Activated T-helper 1 cell treated with anti-CD3 and anti-CD28 coated beads, Interleukin-12 subunit alpha, Interleukin-12 subunit beta, Interleukin-2, Interleukin-4 antibody, amounts not matched to agents 30 ng/mL and 10 ng/mL and 1 ng/mL, durations not matched to agents 14 hours and 24 hours and 36 hours (primary cell): ENCODE measurements at places on chromosomes 11 and 22. TPM values are rescaled to one million over a fixed set of nuclear protein-coding genes. Genes with fewer than 3 reads are reported as not detected.

Gene CNIH2
- 1.7 and 1.8 TPM in 2 replicates for total RNA-seq

DNA sequence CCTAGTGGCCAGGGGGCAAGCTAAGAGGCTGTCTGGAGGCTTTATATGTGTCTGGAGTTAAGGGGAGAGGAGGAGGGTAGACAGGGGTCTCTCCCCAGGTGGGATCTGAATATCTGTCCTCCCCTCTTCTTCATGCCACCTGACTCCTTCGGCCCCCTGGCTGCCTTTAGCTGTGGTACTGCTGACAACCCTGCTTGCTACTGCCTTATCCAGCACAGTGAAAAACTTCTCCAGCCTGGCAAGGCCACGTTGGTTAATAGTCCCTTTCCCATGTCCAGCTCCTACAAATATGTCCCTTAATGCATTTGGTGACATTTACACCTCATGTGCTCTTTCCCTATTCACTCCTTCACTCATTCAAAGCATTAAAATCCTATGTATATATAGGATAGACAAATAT, 42.4 kb upstream of the NNMT start:
- DNase-seq, result no peak

DNA sequence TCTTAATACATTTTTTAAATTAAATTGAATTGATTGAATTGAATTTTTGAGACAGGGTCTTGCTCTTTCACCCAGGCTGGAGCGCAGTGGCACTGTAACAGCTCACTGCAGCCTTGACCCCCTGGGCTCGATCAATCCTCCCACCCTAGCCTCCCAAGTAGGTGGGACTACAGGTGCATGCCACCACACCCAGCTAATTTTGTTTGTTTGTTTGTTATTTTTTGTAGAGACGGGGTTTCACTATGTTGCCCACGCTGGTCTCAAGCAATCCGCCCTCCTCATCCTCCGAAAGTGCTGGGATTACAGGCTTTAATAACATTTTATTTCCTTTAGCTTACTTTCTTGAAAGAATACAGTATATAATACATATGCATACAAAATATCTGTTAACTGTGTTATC, 226.9 kb downstream of the BUD13 start:
- DNase-seq, result no peak

Gene STT3A
- total RNA-seq, result 164 and 171 TPM in 2 replicates

- DNase-seq, result no peak
Measured at GRCh38 chr11:74018331-74019005, 9.6 kb upstream of the UCP3 start.

GRCh38 chr22:23067023-23067650, 3.2 kb upstream of the GNAZ start:
- no peak for DNase-seq

Gene DDX10
- 68.4 and 68.8 TPM in 2 replicates for total RNA-seq

GRCh38 chr11:102001657-102002338, 45.4 kb upstream of the CFAP300 start:
- no peak for DNase-seq

Gene TMEM86A
- total RNA-seq, result 0.52 and 0.93 TPM in 2 replicates

DNA sequence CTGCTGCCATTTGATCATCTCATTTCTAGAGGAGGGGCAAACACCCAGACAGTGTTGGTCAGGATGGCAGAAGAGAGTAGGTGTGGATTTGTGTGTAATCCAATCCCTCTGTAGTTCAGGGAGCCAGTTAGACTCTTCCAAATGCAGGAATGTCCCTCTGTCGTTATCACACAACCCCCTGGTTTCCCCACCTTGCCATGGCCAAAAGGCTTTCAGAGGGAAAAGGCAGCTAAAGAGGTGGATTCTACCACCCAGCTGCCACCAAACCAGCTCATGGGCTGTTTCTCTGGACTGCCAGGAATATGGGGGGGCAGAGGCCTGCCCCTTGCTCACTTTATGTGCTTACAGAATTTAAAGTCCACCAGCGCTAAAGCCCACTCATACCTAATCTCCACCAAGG, 18.1 kb downstream of the TSKU start:
- no peak for DNase-seq

DNA sequence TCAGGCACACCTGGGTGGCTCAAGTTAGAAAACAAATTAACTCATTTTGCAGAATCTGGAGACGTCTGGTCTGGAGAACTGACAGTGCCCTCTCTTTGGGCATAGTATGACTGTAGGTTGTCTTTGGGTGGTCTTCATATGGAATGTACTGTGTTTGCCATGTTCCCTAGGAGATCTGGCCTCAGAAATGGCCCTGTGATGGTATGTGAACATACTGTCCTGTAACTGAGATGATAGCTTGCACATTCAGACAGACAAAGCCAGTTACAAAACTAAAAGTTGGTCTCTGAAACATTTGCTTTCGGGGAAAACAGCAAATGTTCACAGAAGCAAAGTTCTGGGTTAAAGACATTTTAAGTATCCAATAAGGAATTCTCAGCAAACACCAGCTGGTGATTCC, 29.7 kb downstream of the CD44 start:
- no peak for DNase-seq

GRCh38 chr11:128717516-128717915, 23.6 kb downstream of the FLI1 start:
- no peak for DNase-seq

DNA sequence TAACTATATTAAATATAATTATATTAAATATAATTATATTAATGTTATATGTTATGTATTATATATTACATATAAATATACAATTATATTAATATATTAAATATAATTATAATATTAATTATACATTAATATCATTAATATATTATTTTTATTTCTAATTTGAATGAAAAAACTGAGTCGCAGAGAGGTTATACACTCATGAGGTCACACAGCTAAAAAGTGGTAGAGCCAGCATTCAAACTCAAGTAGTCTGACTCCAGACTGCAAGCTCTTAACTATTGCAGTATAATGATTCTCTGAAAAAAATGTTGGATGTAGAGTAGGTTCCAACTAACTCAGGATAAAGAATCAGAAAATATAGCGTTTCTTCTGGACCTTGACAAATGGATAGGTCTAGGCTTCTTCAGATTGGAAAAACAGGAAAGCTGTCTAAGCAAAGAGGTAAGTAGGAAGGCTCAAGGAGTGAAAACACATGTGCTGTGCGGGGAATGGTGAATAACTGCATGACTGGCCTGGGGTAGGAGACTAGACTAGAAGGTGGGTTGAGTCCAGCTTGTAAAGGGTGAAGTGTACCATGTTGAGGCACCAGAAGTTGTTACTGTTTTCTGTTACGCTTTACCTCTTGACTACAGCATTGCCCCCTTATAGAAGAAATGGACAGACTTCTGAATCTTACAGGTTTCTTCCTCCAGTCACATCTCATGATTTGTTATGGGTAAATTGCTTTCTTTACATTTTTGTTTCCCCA, 80.3 kb downstream of the TRIM44 start:
- DNase-seq, result no peak

- DNase-seq, result no peak
Measured at GRCh38 chr11:45563171-45563570, 102.3 kb downstream of the CHST1 start.

DNA sequence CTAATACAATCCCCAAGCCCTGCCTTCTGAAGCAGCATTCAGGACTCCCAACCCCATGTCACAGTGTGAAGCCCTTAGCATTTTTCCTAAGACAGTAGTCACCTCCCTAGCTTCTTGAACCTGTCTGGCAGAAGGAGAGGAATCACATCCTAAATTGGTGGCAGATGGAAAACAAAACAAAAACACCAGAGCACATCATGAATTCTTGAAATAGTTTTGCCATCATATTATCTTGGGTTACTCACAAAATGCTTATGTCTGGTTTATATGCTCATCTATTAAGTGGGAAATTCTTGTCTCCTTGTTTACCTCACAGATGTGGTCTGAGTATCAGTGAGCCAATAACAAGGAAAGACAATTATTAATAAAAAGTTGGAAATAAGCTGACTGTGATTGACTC, 15.3 kb downstream of the OR51M1 start:
- no peak for DNase-seq

- no peak for DNase-seq
Measured at GRCh38 chr22:32874976-32875375, 73.5 kb downstream of the TIMP3 start.

- no peak for DNase-seq
Measured at GRCh38 chr22:31238057-31238456, 26.0 kb downstream of the LIMK2 start.

Gene ART5
- total RNA-seq, result not detected in 2 replicates

DNA sequence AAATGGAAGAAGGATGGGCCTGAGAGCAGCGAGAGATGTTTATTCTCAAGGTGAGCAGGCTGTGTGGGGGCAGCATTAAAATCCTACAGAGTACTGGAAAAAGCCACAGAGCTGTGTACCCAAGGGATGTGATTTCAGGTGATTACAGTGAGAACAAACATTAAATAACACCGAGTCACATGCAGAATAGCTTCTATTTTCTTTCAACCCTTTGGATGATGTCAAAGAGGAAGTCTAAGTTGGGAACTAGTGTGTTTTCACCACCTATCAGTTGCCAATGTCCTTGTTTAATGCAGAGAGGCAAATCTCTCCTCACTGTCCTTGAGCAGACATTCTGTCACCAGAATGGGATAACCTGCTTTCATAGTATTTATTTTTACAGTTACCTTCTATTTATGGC, 379.6 kb upstream of the NARS2 start:
- DNase-seq, result no peak

DNA sequence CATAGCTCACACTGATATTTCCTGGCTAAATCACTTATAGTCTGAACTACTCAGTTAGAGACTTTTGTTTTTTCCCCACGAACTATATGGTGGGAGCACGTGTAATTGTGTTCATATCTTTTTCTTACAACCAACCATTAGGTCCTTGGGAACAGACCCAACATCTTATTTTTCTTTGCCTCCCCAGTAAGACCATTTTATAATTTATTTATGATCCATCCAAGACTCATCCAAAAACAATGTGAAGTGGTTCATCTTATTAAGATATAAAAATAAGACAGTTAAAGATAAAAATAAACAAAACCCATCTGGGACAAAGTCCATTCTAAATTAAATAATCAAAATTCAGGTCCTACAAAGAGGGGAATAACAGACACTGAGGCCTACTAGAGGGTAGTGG, 90.8 kb downstream of the FAM168A start:
- DNase-seq, result no peak

Gene MS4A12
- not detected in 2 replicates for total RNA-seq

Gene NAV2
- 0.12 and 0.34 TPM in 2 replicates for total RNA-seq

Gene MFRP
- total RNA-seq, result not detected in 2 replicates

GRCh38 chr22:46407748-46408147, 72.2 kb downstream of the TRMU start:
- no peak for DNase-seq

Gene KDM2A
- total RNA-seq, result 114 and 119 TPM in 2 replicates

Gene DDI1
- not detected in 2 replicates for total RNA-seq

DNA sequence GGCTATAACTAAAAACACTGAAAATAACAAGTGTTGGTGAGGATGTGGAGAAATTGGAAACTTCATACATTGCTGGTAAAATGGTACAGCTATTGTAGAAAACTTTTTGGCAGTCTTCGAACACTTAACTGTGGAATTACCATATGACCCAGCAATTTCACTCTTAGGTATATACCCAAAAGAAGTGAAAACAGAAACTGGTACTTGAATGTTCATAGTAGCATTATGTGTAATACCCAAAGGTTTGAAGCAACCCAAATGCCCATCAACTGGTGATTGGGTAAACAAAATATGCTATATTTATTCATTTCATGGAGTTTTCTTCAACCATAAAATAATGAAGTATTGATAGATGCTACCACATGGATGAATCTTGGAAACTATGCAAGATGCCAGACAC, 40.8 kb upstream of the FTH1 start:
- no peak for DNase-seq

DNA sequence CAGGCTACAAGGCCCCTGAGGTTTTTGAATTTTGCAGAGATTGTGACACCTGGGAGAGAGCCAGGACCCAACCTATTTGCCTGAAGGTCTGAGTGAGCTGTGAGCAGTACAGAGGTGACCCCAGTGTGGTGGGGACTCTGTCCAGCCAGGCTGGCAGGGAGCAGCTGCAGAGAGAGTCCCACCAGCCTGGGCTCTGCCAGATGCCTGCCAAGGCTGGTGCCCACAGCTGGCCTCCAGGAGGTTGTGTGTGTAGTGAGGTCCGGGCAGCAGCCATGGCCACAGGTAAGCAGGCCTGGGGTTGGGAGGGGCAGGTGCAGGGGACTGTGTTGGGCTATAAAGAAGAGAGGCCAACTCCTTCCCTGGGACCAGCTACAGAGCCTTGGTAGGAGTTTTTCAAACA, 144.8 kb downstream of the CRYBB2 start:
- no peak for DNase-seq

Gene PDE3B
- total RNA-seq, result 62.8 and 64.0 TPM in 2 replicates

Gene VSIG10L2
- not detected in 2 replicates for total RNA-seq

GRCh38 chr11:19290356-19290755, 49.6 kb upstream of the E2F8 start:
- DNase-seq, result no peak

Gene ASPHD2
- 23.4 and 23.5 TPM in 2 replicates for total RNA-seq

Gene ANGPTL5
- total RNA-seq, result not detected in 2 replicates

Gene OR5AR1
- total RNA-seq, result not detected in 2 replicates

DNA sequence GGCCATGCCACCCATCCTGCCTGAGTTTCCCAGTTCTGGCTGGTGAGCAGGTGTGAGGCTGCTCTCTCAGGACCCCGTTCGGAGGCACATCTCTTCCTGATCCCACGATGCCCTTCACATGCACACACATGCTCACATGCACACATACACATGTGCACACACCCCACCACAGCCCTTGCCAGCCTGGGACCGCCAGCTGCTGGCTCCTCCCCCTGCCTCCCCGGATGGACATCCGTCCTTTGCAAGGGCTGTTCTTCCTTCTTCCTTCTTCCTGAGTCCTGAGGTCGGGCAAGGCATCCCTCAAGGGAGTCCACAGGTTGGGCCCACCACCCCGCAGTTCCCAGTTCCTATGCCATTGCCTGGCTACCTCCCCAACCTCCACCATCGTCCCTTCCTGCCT, 10.5 kb upstream of the CDKN1C start:
- DNase-seq, result no peak

GRCh38 chr22:41320416-41321240, 19.3 kb downstream of the ZC3H7B start:
- no peak for DNase-seq

Gene MRGPRX3
- total RNA-seq, result not detected in 2 replicates

DNA sequence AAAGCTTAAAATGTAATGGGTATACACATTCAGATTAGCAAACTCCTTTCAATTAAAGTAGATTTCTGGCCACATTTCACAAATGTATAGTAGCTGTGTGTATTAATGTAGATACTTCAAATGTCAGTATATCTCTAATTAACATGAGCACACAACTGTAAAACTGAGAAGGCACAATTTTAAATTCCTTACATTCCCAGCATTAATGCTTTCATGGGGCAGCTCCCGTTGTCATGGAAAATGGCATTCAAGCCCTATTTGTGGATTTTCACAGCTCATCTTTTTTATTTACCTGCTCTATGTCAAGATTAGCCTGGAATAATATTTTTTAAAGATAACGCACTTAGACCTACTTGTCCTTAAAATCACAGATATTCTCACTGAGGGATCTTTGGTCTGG, 113.6 kb upstream of the SOX6 start:
- no peak for DNase-seq
